AML-193 (cell line): ENCODE measurements at places on chromosomes 6 and 20.

- DNase-seq = no peak
Observed at GRCh38 chr6:32931211-32931610, 9.6 kb downstream of the HLA-DMB start.

GRCh38 chr6:166658792-166659150 lies 31.7 kb upstream of the RPS6KA2 start:
- DNase-seq = no peak

GRCh38 chr6:35087361-35088280 lies 53.5 kb downstream of the TCP11 start:
- no peak for DNase-seq

- peak; percentile 61 for DNase-seq
Observed at GRCh38 chr6:45378334-45378926, 696 bp upstream of the SUPT3H start.

GRCh38 chr6:21309807-21310221 lies 283.7 kb upstream of the SOX4 start:
- no peak for DNase-seq

DNA sequence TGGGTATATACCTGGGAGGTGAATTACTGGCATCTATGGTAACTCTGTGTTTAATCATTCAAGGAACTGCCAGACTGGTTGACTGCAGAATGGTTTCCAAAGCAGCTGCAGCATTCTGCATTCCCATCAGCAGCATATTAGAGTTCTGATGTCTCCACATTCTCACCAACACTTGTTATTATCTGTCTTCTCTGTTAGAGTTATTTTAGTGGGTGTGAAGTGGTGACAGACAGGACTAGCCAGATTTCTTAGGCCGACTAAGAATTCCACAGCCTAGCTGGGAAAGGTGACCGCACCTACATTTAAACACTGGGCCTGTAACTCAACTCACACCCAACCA lies 110.9 kb downstream of the TMEM170B start:
- DNase-seq = no peak

- no peak for DNase-seq
Observed at GRCh38 chr6:4624726-4625125, 151.5 kb upstream of the CDYL start.

GRCh38 chr6:148440877-148441453 lies 98.3 kb downstream of the SASH1 start:
- no peak for DNase-seq

GRCh38 chr20:58018590-58018989 lies 209.9 kb downstream of the ANKRD60 start:
- no peak for DNase-seq

GRCh38 chr6:170282512-170283158 lies 8.2 kb downstream of the DLL1 start:
- DNase-seq = no peak

DNA sequence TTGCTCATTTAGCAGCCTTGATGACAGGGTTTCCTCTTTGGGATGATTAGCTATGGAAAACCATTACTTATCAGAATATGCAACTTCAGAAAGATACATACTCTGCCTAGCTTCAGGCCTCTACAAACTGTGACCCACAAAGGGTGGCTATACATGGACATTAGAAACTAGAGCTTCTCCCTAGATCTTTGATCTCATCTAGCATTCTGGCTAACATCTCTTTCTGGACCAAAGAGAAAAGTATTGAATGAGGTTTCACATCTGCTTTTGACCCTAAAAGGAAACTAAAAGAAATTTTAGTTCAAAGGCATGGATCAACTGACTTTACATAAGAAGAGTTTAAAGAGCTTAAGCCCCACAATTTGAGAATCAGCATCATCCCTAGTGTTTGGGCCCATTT lies 12.4 kb upstream of the HMGN3 start:
- DNase-seq = no peak

GRCh38 chr6:117992856-117993255 lies 85.8 kb downstream of the SLC35F1 start:
- no peak for DNase-seq

DNA sequence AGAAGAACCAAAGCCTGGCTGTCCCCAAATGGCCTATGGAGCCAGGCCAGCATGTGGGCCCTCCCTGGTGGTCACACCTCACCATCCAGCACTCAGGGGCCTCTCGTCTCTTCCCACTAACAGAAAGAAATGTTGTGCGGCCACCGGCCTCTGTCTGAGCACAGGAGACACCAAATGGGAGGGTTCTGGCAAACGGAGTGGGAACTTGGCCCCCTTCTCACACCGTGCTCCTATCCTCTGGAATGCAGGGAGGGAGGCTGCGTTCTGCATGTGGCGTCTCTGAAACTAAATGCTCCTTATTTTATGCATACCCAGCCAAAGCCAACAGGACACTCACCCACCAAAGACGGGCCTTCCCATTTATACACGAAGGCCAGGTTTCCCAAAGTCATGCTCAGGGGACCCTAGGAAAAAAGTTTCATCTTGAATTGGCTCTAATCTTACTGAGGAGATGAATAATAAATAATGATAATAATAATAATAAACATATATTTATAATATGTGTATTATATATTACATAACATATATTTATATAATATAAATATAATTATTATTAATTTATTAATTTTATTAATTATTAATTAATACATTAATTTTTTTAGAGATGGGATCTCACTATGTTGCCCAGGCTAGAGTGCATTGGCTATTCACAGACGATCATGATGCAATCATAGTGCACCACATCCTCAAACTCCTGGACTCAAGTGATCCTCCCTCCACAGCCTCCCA lies 102.4 kb downstream of the FOXF2 start:
- DNase-seq = no peak

- no peak for DNase-seq
Observed at GRCh38 chr6:10190042-10190441, 224.8 kb downstream of the TFAP2A start.
